ENCODE measurements at places on chromosomes 1 and 21.
A peak's percentile ranks its signal among the peaks of the same experiment; 100 is the strongest.

DNA sequence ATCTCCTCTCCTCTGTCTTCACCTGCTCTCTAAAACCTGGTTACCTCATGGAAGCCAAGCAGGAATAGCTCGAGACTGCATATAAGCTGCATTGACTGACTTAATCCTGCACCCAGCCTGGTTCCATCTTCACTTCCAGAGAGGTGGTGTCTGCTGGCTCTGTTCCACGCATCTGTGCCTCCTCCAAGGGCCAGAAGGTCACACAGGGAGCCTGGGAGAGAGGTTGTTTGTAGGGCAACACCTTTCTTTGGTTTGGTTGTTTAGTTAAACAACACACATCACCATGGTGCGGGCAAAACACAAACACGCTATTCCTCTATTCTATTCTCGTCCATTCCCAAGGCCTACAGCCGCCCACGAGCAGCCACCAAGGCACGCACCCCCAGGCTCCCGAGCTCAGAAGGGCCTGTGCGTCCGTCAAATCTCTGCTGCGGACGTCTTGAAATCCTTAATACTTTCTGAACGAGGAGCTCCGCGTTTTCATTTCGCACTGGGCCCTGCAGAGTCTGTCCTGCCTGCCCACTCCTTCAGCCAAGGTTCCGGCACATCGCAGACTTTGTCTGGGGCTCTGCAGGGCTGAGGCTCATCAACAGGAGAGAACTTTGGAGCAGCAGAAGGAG lies 116.2 kb downstream of the RIPK4 start:
- no peak for DNase-seq

- DNase-seq: no peak
Measured at GRCh38 chr1:225891229-225891972, 2.5 kb upstream of the LEFTY1 start.

GRCh38 chr1:99677416-99677815 lies 31.5 kb downstream of the PALMD start:
- DNase-seq: no peak

- DNase-seq: peak; percentile 56
Measured at GRCh38 chr1:17304151-17304825, 3.7 kb upstream of the PADI4 start.

DNA sequence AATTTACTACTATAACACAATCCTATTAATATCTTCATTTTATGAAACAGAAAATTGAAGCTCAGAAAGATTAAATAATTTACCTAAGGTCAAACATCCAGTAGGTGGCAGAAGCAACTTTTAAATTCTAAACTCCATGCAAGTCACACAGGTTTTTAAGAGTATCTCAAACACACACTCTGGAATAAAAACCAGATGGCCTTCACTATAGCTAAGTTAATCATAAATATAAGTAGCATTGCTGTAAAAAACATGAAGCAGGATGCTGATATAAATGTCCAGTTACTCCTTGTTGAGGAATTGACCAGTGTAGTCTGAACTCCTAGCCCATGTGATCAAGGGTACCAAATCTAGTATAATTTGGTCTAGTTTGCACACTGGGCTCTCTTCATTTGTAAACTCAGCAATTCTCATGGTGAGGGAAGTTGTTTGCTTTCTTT lies 9.4 kb upstream of the FMO3 start:
- DNase-seq: peak; percentile 2

GRCh38 chr1:165144757-165145397 lies 211.6 kb downstream of the LMX1A start:
- DNase-seq: peak; percentile 41

- DNase-seq: no peak
Measured at GRCh38 chr1:116462722-116463121, 89.7 kb downstream of the ATP1A1 start.

DNA sequence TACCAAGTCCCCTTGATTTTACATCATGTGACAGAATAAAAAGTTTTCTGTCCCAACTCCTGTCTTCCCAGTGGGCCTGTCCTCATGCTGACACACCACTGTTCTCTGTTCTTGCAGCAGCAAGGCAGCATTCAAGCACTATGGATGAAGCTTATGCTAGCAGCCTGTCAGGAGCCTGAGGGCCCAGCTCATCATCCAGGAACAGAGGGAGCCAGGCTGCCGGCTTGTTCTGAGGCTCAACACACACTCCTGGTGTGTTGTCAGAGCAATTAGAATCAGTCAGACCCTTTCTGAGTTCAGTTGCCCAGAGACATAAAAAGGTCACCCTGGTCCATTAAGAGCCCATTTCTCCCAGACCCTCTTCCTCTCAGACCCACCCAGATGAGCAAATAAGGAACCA lies 282.9 kb downstream of the SEC16B start:
- DNase-seq: no peak

DNA sequence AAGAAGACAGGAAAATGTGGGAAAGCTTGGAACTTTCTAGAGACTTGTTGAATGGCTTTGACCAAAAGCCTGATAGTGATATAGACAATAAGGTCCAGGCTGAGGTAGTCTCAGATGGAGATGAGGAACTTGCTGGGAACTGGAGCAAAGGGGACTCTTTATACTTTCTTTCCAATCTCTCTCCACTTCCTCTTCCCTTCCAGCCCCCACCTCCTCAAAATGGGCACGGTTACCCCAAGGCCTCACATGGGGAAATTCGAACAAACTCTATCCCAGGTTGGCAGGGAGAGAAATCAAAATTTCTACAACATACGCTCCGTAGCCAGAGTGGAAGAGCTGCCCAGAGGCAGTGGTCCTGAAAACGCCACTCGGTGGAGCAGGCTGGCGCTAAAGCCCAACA lies 15.2 kb downstream of the PPT1 start:
- DNase-seq: no peak

GRCh38 chr1:162671664-162672410 lies 39.6 kb downstream of the DDR2 start:
- DNase-seq: no peak

DNA sequence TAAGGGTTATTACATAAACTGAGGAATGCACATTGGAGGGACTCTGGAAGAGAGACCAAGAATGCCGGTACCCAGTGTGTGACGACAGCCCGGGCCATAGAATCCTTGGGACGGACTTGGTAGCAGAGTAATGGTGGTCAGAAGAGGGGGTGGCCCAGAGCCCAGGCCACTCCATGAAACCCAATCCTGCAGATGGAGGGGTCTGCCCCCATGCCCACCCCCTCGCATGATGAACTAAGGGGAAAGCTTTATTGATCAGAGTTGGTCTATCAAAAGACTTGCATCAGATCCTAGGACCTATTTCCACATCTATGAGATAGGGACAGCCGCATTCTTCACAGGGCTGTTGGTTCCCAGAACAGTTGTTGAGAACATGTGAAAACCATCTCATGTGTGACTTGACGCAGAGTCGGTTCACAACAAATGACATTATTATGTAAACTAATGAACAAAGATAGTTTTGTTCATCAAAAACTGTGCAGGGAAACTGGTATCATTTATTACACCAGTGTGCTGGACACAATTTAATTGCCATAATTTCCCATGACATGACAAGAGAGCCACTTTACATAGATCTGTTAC lies 21.5 kb upstream of the SDC3 start:
- no peak for DNase-seq

DNA sequence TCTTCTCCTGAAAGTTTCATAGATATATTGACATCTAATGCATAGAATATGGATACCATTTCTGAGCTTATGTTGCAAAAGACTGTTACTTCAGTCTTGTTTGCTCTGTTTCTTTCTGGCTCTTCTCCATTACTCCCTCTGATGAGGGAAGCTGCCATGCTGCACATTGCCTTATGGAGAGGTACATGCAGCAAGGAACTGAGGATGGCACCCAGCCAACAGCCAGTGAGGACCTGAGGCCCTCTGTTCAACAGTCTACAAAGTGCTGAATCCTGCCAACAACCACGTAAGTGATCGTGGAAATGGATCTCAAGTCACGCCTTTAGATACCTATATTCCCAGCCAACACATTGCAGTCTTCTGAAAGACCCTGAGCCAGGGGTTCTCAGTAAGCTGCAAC lies 66.6 kb upstream of the ADAMTS5 start:
- DNase-seq: no peak

DNA sequence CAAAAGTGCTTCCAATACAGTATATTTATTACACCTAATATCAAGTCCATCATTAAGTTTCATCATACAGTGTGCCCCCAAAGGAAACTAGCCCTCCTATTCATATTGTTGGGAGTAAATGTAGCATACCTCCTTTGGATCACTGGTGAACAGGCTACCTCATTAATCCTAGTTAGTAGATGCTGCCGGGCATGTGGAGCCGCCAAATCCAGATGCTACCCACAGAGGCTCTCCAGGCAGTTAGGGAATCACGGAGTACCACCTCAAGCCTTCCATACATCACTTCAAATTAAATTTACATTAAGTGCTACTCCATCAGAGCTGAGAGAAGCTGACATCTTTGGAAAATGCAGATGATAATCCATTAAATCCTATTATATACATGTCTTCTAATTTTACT lies 121.7 kb upstream of the FOXD3 start:
- DNase-seq: no peak

Data from RWPE1 (cell line).